ENCODE measurements at places on chromosomes 1 and 21.

- DNase-seq, result no peak
Measured at GRCh38 chr1:89221341-89221740, 22.6 kb upstream of the GBP4 start.

DNA sequence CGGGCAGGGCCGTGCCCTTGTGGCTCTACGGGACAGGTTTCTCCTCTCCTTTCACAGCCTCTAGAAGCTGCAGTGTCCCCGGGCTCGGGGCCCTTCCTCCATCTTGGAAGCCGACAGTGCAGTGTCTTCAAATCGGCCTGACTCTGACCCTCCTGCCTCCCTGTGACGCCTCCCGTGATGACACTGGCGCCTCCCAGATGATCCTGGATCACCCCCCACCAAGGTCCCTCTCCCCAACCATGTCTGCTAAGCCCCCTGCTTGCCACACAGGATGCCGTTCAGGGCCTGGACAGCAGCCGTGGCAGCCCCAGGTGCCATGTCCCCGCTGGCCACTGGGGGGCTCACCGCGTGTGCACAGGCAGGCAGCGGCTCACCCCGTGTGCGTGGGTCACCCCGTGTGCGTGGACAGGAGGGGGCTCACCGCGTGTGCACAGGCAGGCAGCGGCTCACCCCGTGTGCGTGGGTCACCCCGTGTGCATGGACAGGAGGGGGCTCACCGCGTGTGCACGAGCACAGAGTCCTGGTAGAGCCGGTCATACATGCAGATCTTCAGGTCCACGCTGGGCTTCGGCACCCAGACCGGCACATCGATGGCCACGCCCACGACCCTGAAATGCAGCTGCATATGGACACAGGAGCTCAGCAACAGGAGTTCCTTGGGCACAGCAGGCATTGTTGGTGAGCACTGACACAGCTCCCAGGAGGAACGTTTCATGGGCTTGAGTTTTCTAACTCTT is 24.9 kb upstream of the TMEM52 start:
- DNase-seq, result peak; percentile 8

DNA sequence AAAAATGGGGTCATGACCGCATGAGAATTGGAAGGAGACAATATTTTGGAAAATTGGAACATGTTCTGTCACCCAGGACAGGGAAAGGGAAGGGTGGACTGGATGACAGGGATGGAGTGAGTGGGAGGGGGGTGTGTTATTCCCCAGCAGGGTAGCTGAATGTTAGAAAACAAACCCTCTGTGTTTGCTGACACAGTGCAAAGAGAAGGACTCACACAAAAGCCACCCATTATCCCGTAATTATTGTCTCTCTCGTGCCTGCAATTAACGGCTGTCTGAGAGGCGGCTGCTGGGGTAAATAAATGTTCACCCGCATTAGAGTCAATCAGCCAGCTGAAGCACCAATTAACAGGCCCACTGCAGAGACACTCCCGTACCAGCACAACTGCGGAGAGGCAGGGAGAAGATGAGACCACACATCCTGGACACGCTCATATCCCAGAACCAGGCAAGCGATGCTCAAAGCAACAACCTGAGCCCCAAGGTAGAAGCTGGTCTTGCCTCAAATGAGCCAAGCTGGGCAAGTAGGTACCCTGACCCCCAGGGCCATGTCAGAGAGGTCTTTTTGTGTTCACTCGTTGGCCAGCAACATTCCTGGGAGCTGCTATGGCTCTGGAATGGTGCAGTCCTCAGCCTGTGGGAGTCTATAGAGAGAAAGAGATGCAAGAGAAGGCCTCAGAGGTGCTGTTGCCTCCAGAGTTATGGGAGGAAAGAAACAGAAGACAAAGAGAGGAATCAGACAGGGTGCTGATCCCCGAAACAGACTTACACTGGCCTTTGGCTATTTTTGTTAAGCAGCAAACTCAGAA is 19.4 kb downstream of the PLEKHA6 start:
- DNase-seq, result no peak

- no peak for DNase-seq
Measured at GRCh38 chr1:111937147-111937725, 52.2 kb downstream of the KCND3 start.

DNA sequence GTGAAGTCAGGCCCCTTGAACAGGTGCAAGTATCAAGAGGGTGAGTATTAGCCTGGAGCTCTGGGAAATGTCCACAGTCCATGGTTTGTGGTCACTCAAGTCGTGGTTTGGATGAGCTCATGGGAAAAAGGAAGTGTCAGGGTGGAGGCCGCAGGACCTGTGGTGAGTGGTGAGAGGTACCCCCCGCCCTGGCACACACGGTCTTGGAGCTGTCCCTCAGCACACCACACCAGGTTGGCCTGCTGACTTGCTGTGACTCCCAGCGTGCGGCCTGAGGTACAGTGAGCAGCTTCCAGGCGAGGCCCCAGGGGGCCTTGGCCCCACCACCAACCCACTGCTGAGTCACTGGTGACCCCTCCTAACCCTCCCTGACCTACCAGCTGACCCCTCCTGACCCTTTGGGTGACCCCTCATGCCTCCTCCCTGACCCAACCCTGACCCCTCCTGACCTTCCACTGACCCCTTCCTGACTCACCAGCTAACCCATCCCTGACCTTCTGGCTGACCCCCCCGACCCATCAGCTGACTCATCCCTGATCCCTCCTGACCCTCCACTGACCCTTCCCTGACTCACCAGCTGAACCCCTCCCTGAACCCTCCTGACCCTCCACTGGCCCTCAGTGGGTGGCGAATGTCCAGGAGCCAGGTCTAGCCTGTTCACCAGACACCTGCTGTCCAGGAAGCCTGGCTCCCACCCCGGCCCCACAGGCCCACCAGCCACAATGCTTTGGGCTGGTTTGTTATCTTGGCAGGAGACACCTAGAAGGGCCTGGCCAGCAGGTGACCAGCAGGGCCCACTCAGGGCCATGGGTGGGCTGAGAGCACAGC is 34.8 kb upstream of the RNF187 start:
- no peak for DNase-seq

DNA sequence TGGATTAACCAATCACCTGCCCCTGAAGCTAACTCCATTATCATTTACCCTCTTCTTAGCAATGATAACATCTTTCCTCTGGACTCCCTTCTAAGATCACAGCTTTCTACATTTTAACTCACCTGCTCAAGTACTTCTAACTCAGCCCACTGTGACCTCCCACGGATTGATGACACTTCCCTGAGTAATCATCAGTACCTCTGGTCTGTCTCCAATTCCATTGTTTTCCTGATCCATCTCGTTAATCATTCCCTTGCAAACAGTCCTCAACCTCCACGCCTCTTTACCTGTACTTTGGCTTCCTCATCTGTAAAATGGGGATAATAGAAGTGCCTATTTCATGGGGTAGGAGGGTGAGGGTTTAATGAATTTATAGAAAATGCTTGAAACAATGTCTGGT is 195.3 kb upstream of the APP start:
- DNase-seq, result no peak

- DNase-seq, result no peak
Measured at GRCh38 chr1:65459397-65459768, 38.9 kb downstream of the LEPR start.

- no peak for DNase-seq
Measured at GRCh38 chr21:33403128-33403785, at the start of gene IFNGR2. Gene IFNGR2, plus strand, starts transcription at chr21:33403413. Its CDS starts 131 bp downstream, at chr21:33403544.

DNA sequence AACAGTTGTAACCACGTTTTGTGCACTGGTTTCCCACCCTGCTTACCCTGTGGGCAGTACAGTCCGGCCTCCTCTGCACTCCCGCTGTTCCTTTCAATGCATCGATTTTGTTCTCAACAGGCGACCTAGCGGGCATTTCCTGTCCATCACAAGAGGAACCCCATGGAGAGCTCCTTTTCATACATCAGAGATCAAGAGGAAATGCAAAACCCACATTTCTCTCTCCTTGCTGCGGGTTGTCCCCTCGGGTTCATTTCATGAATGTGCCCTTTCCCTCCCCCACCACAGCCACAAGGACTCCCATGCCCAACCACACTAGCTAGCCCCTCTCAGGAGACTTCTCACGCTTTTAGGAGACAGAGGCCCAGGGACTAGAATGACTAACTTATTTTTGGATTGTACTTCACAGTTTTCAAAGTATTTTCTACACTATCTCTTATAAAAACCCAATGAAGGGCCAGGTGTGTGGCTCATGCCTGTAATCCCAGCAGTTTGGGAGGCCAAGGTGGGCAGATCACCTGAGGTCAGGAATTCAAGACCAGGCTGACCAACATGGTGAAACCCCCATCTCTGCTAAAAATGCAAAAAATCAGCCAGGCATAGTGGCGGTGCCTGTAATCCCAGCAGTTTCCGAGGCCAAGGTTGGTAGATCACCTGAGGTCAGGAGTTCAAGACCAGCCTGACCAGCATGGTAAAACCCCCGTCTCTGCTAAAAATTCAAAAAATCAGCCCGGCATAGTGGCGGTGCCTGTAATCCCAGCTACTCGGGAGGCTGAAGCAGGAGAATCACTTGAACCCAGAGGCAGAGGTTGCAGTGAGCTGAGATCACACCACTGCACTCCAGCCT is 18.4 kb downstream of the ATP1A4 start:
- DNase-seq, result no peak

DNA sequence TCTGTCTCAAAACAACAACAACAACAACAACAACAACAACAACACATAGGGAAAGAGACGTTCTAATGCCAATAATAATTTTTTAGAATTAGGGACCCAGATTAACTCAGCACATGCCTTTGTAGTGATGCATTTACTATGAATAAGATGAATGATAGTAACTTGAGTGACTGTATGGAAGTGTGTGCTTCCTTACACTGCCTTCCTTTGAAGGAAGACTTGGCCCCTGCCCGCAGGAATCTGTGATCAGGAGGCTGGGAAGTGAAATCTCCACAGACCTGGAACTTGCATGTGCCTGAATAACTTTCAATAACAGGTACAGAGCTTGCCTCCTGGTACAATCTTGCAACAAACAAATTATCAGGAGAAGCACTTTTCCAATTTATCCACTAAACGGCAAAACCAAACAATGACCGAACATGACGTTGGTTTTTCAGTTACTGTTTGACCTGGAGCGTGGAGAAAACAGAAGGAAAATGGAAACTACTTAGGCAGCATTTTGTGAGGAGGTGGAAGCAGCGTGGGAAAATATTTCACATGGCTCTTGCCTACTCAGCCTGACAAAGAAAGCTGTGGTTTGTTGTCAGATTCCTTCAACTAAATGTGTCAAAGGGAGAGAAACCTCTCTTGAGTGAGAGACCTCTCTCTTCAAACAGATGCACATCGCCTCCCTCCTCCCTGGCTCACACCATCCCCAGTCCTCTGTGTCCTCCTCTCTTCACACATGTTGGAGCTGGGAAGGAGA is 10.1 kb upstream of the ABCA4 start:
- DNase-seq, result no peak

DNA sequence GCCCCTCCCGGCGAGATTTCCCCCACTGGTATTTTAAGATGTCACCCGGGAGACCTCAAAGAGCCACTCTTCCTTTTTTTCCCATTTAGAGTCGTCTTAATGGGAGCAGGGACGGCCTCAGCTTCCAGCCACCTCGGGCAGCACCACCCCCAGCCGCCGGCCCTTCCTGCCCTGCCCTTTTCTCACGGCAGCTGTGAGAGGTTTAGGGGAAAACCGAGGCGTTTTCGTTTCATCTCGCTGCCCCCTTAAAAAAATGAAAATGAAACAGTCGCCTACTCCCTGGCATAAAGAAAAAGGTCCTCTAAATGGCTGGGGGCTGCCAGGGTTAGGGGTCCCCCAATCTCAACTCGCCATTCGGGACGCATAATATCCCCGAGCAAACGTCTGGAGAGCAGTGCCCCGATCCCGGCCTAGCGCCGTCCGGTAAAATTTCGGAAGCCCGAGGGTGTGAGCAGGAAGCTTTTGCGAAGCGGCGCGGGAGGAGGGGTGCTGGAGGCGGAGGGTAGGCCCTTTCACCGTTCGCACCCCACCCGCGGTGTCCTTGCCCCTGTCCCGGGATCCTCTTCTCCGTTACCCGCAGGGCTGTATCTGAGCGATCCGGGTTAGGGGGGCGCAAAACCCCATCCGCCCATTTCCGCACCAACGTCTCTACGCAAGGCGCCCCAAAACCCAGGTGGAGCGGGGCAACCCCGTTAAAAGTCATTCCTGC is 1.2 kb downstream of the RUNX3 start:
- no peak for DNase-seq

- no peak for DNase-seq
Measured at GRCh38 chr1:217136895-217137205, 413.6 kb upstream of the ESRRG start.

GRCh38 chr1:47232187-47232874 is at the start of gene TAL1:
Gene TAL1, minus strand, starts transcription at chr1:47232225. Its CDS starts 6,337 bp downstream, at chr1:47225888.
- peak; percentile 98 for DNase-seq

DNA sequence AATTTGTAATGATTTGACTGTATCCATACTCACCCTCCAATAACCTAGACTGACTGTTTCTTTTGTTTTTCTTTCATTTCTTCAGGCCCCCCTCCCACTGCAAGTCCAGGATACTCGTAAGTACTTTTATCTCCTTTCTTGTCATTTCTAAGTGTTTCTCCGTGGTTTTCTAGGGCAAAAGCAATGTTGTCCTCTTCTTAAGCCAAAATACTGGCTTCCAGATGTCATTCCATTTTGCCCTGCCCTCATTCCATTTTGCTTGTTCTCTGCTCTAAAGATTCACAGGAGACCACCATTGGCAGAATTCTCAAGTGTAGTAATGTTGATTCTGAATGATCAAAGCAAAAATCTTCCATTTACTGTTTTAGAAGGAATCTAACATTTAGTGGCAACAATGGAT is 152.8 kb upstream of the UBE2U start:
- no peak for DNase-seq

DNA sequence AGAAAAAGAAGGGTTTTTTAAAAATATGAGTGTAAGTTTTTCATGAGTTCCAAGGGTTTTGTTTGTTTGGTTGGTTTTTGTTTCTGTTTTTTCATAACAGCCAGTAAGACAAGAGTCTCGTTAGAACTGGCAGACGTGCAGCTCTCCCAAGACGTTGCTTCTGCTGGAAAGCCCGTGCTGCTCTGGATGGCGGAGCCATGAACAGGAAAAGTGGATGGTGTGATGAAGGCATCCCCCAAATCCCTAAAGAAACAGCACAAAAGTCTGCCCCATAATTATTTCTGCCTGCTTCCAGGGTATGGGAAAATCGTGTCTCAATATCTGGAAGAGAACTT is 157.9 kb upstream of the BACE2 start:
- DNase-seq, result no peak

DNA sequence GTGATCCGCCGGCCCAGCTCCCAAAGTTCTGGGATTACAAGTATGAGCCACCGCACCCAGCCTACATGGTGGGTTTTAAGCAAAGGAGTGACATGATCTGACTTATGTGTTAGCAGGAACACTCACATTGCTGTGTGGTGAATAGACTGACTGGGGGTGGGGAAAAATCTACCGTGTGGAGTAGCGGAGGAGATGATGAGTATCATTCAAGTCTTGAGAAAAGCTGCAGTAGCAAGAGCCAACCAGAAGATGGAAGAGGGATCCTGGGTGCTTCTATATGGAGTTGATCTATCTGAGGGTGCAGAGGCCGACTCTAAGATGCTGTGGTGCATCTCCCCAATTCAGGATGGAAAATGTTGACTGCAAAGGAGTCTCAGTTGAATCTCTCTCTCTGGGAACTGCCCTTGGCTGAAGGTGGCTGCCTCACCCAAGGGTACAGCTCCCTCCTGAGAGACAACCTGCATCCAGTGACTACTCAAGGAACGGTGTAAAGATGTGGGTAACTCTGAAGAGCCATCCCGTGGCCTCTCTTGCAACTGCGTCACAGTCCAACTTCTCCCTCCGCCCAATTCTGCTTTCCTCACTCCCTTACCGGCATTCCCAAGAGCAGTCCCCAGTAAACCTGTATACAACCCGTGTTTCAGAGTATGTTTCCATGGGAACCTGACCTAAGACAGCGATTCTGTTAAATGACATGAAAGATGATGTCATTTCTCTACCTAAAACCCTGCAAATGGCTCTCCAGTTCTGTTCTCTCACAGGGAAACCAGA is 7.4 kb upstream of the B3GALNT2 start:
- no peak for DNase-seq
